Testis (tissue), 5 donors: ENCODE measurements at places on chromosomes 2 and 18. TPM values are rescaled to one million over a fixed set of nuclear protein-coding genes. Genes with fewer than 3 reads are reported as not detected.

Gene ZAP70
- total RNA-seq, result 6.4 TPM

Gene COBLL1
- 14.5 TPM for total RNA-seq

GRCh38 chr2:133411857-133412256 is 156.4 kb downstream of the NCKAP5 start:
- DNase-seq, result no peak

Gene DNAH6
- 11.8 TPM for total RNA-seq

- no peak for DNase-seq
Observed at GRCh38 chr2:181672255-181673008, 7.9 kb downstream of the NEUROD1 start.

Gene COLEC12
- total RNA-seq, result 8.1 TPM

Gene XIRP2
- 1.1 TPM for total RNA-seq

GRCh38 chr18:35862119-35862640 is 110.3 kb upstream of the RMP24 start:
- DNase-seq, result peak; percentile 39

Gene EVX2
- total RNA-seq, result 3.1 TPM

DNA sequence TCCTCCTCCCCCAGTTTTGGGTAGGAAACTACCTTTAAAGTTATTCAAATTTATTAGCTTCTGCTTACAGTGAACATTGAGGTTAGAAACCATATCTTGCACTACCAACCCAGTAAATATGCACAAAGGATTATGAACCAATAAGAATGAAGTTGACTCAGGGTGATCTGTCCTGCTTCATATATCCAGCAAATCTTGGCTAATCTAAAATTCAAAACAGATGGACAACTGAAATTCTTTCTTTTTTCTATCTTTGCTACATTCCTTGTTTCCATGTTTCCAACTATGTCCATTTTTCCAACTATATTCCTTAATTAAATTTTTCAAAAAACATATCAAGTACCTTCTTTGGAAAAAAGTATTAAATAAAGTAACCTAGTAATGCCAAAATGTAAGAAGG is 149.3 kb downstream of the FAM124B start:
- no peak for DNase-seq

DNA sequence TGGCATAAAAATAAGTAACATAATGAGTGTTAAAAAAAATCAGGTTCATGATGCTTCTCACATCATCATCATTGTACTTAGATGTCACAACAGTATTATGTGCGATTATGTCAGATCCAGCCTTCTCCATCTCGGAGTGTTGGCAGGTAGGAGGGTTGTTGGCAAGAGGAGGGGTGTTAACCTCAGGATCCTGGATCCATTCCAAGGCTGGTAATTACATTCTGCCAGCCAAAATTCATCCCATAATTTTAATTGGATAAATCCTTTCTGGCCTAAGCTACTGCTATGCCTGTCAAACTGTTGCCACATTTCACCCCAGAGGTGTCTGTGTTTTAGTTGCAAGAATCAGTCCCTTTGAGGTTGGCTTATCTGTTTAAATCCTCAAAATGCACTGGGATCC is 891 bp upstream of the FTCDNL1 start:
- DNase-seq, result no peak

Gene DCC
- 24.5 TPM for total RNA-seq

GRCh38 chr2:129233751-129234406 is 745.6 kb upstream of the RAB6C start:
- peak; percentile 59 for DNase-seq

DNA sequence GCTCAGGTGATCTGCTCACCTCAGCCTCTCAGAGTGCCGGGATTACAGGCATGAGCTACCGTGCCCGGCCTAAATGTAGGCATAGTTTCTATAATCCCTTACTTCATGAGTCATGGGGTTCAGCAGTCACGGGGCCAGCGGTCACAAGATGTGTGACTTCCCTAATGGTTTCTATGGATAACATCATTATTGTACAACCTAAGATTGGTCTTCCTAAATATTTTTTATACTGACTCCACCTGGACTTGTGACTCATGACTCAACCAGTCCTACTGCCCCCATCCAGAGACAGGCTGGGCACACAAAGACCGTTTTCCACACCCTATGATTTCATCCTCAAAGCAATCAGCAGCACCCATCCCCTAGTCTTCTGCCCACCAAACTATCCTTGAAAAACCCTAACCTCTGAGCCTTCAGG is 15.9 kb downstream of the FAM210A start:
- no peak for DNase-seq

DNA sequence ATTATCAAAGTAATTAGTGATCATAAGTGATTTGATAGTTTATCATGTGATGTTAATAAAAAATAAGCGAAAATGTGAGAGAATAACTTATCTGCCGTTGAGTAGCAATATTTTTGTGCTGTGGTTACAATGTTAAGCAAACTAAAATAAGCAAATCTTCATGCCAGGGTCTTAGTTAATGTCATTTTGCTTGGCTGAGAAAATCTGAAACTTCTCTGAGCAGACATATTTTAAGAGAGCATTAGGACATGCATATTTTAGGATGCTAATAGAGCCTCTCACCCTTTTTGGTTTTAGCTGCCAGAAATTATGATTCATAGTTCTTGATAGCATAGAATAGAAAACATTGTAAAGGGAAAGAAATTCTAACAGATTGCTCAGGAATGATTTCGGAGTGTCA is 233.5 kb upstream of the ZEB2 start:
- DNase-seq, result no peak
